ENCODE measurements at places on chromosomes 6 and 20.

- DNase-seq, result no peak
Measured at GRCh38 chr6:18349386-18349785, 37.8 kb upstream of the RNF144B start.

GRCh38 chr6:72649032-72649984, 27.4 kb downstream of the KCNQ5 start:
- DNase-seq, result peak; percentile 85

GRCh38 chr6:35185302-35185681, 28.5 kb upstream of the SCUBE3 start:
- DNase-seq, result peak; percentile 44

- no peak for DNase-seq
Measured at GRCh38 chr6:148578837-148579565, 167.8 kb upstream of the UST start.

GRCh38 chr20:59063358-59064213, 21.0 kb upstream of the PRELID3B start:
- peak; percentile 48 for DNase-seq

GRCh38 chr6:10759884-10760329, 12.3 kb downstream of the TMEM14B start:
- peak; percentile 63 for DNase-seq

DNA sequence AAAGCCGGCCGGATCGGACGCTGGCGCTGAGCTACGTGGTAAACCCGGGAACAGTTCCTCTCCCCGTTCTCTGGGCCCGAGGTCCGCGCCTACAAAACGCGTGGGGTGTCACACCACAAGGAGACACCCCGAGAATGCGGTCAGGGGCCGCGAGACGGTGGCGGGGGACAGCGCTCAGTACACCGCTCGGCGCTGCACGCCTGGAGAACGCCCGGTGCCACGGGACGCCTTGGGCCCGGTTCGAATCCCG, 670 bp downstream of the NCOA5 start:
- no peak for DNase-seq

DNA sequence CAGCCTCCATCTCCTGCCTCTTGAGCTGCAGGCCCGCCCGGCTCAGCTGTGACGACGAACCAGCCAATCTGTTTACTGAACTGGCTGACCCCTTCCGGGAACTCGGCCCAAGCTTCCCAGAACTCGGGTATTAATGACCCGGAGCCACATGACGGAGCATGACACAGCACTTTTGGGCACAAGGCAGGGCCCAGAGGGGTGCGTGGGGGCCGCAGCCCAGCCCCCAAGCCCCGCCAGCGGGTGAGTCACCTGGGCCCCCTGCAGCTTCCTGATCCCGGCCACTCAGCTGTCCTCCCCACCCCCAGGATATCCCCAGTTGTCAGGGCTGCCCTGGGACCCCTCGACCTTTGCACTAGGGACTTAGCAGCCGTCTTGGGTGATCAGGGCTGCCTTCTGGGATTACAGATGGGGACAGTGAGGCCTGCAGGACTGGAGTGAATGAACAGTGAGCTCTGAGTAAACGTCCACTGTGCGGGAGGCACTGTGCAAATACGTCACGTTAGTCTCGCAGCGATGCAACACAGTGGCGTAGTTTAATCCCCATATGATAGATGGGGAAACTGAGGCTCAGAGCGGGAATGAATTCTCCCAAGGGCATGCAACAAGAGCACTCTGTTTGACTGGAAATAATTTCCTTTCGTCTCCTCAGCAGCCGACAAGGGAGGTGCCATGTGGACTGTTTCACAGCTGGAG, 102.1 kb downstream of the CEBPB start:
- peak; percentile 82 for DNase-seq

DNA sequence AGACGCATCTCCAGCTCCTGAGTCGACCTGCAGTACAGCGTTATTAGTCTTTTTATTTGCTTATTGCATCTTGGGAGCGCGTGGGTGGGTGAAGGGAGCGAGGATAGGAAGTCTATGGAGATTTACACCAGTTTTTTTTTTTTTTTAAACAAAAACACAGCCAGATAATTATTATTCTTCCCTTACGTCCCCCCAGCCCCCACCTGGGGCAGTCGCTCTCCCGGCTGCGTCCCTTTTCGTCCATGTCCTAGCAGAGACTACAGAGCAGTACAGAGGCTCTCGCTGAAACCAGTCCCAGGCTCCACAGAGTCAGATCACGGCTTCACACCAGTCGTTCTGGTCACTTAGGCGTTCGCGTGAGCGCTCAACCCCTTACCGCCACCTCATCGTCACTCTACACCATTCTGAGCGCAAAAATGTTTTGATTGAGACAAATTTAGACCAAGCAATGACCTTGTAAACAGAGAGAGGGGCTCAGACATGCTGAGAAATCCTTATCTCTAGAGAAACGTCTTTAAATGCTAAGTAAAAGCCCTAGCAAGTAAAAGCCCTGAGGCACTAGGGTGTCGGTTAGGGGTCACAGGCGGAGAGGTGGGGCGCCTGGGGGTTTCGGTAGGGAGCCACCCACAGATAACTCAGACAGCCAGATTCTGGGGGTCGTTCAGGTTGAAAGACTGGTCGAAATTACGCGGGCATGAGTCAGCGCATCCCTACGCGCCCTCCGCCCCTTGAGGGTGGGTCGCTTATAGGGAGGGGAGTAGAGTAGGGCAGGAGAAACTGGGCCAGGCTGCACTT, 975 bp upstream of the PPT2 start:
- DNase-seq, result peak; percentile 58

DNA sequence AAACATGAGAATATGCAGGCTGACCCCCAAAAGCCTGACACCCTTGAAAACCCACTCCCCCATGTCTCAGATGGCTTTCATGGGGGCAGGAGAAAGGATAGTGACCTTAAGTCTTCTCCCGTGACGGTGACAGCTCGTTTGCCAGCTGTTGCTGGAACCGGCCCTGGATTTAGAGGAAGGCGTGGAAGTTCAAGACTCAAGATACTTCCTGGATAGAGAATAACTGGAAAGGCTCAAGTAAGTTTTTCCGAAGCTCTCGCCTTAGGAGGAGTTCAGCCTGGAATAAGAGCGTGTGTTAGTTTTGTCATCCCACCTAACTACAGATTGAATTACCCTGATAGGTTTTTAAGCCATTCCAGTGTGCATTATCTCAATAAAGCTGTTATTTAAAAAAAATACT, 11.6 kb upstream of the MTG2 start:
- no peak for DNase-seq

DNA sequence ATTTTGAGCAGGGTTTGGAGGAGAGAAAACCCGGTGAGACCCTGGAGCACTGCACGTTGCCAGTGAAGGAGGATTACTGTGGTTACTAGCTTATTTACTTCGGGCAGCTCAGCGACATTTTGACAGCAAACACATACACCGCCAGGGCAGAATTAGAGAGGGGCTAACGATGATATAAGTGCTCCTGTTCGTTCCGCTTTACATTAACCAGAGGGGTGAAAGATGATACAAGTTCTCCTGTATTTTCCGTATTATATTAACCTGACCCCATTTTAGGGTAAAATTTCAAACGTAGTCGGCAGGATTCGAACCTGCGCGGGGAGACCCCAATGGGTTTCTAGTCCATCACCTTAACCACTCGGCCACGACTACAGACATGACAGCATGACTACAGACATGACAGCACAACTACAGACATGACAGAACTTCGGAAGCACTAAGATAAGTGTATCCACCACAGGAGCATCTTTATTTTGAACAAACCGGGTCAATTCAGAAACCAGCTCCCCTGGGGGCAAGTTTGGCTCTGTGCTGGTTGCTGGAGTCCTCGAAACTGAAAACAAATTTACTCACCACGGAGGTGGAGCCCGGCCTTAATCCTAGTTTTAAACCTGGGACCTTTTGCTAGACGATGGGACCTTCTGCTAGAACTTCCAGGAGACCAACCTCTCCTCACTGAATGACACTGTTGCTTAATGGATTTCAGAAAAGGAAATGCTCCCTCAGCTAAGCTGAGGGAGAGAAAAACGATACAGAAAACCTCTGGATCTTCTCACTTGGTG, 80.4 kb upstream of the ZNF184 start:
- DNase-seq, result peak; percentile 82

- peak; percentile 30 for DNase-seq
Measured at GRCh38 chr20:3312940-3313682, 74.1 kb upstream of the SLC4A11 start.

- DNase-seq, result peak; percentile 9
Measured at GRCh38 chr6:36268478-36269275, 1.2 kb upstream of the PNPLA1 start.

DNA sequence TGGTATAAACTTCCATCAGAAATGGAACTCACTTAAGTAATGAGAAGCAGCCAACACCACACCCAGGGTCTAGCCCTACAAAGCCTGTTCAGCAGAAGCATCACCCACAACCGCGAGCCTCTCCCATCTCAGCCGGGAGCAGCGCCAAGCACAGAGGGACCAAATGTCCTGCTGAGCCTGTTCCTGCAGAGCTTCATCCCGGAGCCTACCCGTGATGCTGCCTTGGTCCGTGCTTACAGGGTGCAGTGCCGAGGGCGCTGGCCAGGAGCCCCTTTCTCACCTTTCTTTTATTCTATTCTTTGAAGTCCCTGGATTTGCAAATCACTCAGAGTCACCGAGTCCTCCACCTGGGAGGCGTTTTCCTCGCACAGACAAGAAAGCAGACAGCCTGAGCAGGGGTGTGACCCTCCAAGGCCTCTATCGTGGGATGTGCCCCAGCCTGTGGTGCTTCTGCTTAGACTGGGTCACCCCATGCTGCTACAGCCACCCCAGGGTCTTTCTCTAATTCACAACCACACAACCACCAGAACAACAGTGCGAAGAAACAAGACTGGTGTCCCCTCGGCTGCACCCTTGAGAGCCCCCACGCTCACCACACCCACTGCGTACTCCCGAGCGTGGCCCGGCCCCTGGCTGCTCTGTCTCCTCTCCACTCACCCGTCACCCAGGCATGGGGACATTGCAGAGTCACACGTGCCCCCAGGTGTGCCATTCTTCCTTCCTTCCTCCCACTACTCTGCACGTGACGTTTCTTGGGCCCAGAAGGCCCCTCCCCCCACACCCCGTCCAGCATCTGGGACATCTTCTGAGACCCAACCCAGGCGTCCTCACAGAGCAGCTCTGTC, 92.2 kb upstream of the MPC1 start:
- DNase-seq, result no peak

DNA sequence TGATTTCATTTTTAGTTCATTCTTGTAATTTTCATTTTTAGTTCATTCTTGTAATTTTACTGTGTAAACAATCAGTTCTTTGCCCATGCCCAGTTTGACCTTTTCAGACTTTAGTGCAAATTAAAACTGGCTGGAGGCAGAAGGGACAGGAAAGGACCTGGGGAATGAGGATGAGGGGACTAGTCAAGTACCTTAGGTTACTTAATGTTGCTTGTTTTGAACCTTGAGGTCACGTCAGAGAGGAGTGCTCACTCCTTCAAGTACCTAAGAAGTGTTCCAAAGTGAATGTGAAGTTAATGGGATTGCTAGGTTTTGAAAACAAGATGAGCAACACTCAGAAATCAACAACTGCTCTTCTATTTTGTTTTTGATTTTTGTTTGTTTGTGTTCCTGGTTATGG, 82.5 kb downstream of the FOXO3 start:
- no peak for DNase-seq

DNA sequence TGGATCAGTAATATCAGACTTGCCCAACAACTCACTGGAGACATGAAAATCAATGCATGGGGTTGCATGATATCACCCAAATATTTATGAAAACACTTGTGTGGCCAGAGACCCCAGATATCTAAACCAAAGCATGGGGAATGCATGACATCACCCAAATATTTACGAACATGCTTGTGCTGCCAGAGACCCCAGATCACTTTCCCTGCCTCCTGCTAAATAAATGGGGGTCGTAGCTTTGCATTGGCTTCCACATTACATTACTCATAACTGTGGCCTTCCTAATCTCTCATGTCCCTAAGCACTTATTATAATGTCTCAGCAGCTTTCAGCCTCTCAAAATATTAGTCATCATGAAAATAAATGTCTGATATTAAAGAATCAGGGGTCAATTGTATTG, 838.0 kb upstream of the DEFB115 start:
- DNase-seq, result no peak

- DNase-seq, result no peak
Measured at GRCh38 chr20:2922957-2923356, 49.7 kb downstream of the PTPRA start.

- DNase-seq, result no peak
Measured at GRCh38 chr6:113127786-113128419, 729.2 kb upstream of the MARCKS start.

DNA sequence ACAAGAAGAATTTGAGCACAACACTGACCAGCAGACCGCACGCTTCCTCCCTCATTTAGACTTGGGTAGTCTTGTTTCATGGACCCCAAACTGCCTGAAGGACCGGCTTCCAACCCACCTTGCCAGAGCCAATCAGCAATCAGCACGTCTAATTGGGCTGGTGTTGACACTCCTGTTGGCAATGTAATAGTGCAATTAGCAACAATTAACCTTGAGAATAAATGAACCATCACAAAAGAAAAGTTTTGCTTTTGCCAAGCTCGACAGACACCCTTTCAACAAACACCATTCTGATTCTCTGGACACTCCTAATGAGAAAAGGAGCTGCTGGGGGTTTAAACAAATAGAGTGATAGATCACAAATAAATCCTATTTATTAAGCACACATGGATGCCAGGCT, 61.0 kb downstream of the EDN3 start:
- no peak for DNase-seq

DNA sequence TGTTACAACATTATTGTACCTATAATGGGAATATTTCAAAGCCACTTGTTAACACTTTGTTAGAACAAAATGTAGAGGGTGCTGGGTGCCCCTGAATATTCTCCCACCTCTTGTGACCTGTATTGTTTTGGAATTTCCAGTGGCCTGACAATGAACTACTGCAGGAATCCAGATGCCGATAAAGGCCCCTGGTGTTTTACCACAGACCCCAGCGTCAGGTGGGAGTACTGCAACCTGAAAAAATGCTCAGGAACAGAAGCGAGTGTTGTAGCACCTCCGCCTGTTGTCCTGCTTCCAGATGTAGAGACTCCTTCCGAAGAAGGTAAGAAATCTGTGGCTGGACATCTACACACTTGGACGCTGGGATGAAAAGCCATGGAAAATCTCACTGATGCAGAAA, 28.9 kb downstream of the PLG start:
- DNase-seq, result peak; percentile 3

DNA sequence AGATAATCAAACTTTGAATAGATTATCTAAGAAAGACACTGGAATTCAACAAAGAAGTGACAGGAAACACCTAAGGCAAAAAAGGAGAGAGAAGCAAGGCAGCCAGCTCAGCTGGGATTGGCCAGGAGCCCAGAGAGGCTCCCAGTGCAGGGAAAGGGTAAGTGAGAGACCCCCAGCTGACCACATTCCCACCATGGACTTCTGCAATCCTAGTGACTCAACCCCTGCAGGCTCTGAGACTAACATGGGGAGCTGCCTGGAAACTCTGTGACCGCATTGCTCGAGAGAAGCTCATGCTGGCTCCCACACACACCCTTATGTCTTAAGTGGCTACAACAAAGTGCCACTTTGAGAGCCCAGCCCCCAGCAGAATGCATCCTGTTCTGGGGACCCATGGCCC, 215.1 kb downstream of the PACRG start:
- DNase-seq, result peak; percentile 92

GRCh38 chr6:122903266-122903915, 92.6 kb upstream of the CLVS2 start:
- no peak for DNase-seq

- no peak for DNase-seq
Measured at GRCh38 chr6:87645080-87645479, 55.1 kb downstream of the ORC3 start.
